Occipital lobe (tissue), 3 donors: ENCODE measurements at places on chromosomes 1 and 21.

- DNase-seq = no peak
These were observed 5.9 kb downstream of the USP24 start for GRCh38 chr1:55209247-55209646.

DNA sequence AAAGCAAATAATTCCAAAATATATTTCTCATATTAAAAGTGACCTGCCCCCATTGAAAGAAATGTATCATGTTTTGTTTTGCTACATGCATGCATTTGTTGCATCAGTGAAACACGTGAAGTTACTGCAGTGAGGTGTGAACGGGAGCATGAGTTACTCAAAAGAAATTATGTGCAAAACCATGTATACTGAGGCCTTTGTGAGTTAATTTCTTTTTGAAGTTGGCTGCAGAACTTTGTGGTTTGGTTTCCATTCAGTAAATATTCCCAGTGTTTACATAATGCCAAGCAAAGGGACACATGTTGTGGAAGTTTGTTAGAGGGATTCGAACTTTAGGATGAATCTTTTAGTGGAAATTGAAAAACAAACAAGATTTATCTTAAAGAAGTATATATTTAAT, 619.4 kb upstream of the ADAMTS5 start:
- DNase-seq = no peak

DNA sequence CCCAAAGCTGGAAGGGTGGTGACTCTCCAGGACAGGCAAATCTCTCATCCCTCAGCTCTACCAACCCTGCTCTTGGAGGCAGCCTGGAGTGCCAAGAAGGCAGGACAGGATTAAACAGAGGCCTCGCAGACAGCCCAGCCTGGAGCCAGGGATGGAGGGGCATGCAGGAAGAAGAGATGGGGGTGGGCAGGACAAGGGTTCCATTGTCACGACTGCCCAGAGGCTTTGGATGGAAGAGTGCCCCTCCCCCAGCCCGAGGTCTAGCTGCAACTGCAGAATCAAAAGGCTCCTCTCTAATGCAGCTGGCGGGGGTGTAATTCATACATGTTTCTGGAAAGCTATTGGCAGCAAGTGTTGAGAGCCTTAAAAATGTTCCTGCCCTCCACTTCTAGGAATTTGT, 8.8 kb downstream of the RAB7B start:
- DNase-seq = peak; percentile 83

DNA sequence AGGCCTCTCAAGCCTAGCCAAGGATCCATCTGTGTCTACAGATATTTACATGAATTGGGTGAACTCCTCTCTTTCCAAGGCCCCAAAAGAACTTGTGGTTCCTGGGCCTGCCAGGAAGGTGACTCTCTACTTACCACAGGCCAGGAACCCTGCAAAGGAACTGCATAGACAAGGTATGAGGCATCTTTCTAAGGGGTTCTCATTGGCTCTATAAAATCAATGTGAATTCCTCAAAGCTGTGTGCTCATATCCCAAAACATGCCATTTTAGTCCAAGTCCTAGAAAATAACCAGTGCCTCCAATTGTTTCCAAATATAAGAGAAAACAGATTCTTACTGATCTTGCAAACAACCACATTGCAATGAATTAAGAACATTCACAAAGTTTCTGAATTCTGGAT, 39.9 kb upstream of the RGL1 start:
- no peak for DNase-seq

- DNase-seq = no peak
These were observed 625 bp upstream of the DARS2 start for GRCh38 chr1:173823781-173824314.

GRCh38 chr1:22636927-22637326, 499 bp downstream of the C1QA start:
- DNase-seq = no peak

DNA sequence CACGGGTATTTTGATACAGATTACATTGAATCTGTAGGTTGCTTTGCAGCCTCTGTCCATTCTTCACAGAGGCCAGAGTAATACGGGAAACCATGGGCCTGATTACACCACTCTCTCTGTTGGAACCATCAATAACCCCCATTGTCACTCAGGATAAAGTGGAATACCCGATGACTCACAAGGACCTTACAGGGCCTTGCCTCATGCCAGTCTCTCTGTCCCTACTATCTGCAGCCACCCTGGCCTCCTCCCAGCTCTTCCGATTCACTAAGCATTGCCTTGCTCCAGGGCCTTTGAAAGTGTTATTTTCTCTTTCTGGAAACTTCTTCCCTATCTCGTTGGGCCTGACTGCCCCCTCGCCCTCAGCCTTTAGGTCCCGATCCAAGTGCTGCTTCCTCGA, 61.7 kb downstream of the HMGB4 start:
- peak; percentile 36 for DNase-seq

GRCh38 chr1:56963667-56964066, 2.1 kb downstream of the C8B start:
- DNase-seq = no peak
